ENCODE measurements at places on chromosomes 2 and 18. TPM values are rescaled to one million over a fixed set of nuclear protein-coding genes. Genes with fewer than 3 reads are reported as not detected.

The EGR4 gene
- total RNA-seq: not detected

GRCh38 chr2:172147944-172148650 lies 45.4 kb upstream of the DLX2 start:
- DNase-seq: no peak

The ORC2 gene
- 75.5 TPM for total RNA-seq

GRCh38 chr2:98778151-98778550 lies 47.2 kb upstream of the MGAT4A start:
- DNase-seq: no peak

DNA sequence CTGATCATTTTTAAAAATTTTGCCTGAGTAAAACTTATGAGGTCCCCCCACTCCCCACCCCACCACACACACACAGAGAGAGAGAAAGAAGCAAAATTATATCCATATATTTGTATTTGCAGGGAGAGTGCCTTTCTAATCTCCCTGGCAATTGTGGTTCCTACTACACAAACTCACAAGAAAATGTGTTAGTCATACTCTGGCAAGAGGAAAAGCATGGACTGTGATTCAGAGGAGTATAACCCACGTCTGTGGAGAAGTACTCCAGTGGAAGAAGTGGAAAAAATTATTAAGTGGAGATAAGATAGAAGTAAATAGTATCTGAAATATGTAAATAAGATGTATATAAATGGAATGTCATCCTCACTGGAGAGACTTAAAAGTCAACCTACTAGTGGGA lies 114.0 kb downstream of the DSEL start:
- DNase-seq: no peak

DNA sequence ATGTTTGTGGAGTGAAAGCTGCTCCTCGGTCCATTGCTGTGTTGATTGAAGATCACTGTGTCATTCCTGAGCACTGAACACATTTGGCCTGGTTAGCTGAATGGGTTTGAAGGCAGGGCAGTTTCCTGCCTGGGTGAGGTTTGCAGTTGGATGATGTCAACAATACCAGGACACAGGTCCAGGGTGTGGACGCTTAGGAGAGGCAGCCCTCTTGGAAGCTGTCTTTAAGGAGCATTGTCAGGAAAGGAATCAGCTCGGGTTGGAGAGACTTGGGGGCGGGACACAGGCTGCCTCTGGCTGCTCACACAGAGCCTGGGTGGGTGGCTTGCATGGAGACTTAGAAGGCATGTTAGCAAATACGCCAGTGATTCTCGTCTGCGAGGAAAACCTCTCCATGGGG lies 237.7 kb downstream of the SEPTIN10 start:
- no peak for DNase-seq

- no peak for DNase-seq
These were observed 139.6 kb upstream of the DCC start for GRCh38 chr18:52200406-52200805.

DNA sequence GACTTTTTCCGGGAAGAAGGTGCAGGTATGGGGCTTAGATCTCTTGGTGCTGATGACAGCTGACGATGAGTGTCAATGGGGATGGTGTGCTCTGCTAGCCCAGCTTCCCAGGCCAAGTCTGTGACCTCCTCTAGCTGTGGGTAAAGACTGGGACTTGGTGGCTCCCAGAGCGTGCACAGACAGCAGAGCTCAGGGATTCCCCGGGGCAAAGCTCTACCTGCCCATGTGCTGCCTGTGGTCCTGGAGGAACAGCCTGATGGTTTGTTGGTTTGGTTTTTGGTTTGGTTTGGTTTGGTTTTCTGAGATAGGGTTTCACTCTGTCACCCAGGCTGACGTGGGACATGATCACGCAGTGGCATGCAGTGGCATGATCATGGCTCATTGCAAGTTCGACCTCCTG lies 19.2 kb downstream of the ATP6V1B1 start:
- DNase-seq: no peak

The UBXN2A gene
- 12.3 TPM for total RNA-seq

- DNase-seq: no peak
These were observed 386.9 kb downstream of the FIGN start for GRCh38 chr2:163348857-163349380.

- DNase-seq: no peak
These were observed 181.9 kb downstream of the MREG start for GRCh38 chr2:215831296-215831913.

The MALL gene
- not detected for total RNA-seq

DNA sequence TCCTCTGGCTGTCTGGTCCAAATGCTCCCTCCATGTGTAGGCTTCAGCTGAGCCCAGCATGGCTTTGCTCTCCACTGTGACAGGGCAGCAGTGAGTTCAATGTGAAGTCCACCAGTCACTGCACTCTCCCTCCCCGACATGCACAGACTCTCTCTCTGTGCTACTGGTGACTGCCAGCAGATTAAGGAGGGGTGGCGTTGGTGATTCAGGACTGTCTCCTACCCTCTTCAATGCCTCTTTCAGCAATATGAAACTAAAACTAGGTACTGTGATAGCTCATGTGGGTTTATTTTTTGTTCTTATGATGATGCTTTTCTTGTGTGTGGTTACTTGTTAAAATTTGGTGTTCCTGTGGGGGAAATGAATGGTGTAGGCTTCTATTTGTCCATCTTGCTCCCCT lies 201.0 kb upstream of the RBMS1 start:
- no peak for DNase-seq

- DNase-seq: no peak
These were observed 101.2 kb downstream of the SETBP1 start for GRCh38 chr18:44781886-44782285.

The DES gene
- total RNA-seq: not detected

GRCh38 chr2:137187216-137187615 lies 421.9 kb downstream of the THSD7B start:
- DNase-seq: no peak

The ALLC gene
- total RNA-seq: not detected

- no peak for DNase-seq
These were observed 96.8 kb downstream of the MSH2 start for GRCh38 chr2:47499621-47500309.

DNA sequence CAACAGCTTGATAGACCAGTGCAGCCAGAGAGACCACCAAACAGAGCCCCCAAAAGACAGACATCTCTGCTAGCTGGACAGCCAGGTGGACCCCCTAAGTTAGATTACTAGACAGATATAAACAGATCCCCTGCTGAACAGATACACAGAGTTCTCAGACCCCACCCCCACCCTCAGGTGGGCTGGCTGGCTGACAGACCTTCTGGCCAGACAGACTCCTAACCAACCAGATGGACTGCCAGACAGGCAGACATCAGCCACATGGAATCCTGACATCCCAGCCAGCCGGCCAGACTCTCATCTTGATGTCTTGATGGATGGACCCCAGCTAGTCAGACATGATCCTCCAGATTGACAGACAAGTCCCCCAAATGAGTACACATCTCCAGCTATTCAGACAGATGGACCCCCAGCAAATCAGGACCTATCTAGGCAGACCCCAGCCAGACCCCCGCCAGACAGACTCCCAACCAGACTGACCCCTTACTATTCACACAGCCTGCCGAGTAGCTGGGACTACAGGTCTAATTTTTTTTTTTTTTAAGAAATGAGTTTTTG lies 18.0 kb downstream of the PTPN18 start:
- no peak for DNase-seq

DNA sequence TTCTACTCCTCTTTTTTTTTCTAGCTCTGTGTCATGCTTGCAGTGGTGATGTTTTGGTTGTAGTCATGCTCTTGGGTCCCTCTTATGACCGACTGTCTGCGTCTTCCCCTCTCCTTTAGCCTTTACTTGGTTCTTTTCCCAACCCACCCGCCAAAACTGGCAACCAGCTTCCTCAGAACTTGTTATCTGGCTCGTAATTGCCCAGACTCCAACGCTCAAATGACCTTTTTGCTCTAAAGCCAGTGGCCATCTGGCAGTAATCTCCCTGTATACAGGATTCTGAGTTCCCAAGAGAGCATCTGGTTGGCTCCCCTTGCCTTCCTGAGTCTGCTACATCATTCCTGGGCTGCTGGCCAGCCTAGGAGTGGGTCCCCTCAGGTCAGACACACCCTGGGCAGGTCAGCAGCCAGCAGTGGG lies 147.2 kb downstream of the MGAT5 start:
- DNase-seq: no peak

DNA sequence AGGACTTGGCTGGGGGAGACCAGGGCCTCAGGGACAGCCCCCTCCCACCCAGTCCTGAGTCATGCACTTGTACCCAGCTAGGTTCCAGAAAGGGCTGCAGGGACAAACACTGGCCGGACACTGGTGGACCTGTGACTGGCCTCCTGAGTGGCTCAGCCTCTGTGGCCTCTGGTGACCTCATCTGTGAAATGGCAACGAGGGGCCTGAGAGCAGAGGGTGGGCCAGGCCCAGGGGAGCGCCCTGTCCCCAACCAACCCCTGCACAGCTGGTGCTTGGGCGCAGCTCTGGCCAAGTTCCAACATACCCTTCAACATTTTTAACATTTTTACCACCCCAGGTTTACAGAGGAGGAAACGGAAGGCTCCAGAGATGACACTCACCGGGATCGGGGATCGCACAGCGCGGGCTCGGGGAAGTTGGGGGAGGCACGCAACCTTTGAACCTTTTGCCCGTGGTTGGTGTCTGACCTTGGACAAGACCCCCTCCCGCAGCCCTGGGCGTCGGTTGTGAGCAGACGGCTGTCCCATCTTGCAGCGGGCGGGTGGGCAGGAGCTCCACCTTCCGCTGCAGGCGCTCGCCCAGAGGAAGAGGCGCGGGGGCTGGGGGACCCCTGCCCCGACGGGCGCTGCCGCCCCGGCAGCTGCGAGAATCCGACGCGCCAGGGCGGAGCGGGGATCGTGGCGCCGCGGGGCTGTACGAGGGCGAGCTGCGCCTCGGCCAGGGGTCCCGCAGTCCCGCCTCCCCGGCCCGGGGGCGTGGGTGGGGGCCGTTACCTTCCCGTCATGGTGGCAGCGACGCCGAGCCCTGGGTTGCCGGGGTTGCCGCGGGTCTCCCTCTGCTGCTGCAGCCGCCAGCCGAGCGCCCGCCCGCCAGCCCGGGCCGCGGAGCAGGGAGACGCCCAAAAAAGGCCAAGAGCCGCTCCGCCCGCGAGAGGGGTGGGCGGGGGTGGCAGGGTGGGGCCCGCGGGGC lies 805 bp downstream of the LIMS2 start:
- no peak for DNase-seq

DNA sequence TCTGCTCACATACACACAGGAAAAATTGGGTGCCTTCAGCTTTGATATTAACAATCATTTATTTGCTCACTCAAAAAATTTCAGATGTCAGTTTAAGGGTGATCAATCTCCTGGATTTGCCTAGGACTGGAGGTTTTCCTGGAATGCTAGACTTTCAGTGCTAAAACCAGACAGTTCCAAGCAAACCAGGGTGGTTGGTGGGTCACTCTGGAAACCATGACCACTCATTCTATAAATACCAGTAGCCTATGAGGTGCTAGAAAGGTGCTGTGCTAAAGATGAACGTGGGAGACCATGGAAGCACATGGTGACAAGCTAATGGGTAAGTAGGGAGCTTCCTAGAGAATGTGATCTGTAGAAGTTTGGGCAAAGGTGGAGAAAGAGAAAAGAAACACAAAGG lies 25.4 kb upstream of the STPG4 start:
- DNase-seq: no peak

The NT5DC4 gene
- not detected for total RNA-seq

DNA sequence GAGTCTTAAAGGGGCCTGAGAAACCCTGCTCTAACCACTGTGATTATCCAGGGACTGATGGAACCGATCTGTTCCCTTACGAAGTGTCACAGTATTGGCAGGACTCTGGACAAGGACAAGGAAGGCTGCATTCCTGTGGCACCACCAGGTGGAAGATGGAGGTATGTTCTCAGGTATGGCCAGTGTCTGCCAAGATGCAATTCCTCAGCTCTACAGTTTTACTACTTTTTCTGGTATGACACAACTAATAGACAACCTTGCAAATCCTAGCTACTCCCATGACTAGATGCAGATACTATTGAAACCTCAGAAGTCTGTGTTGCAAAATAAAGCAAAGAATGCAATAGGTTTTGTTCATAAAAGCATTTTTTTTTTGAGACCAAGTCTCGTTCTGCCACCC lies 14.6 kb downstream of the RAB31 start:
- DNase-seq: no peak

The FRZB gene
- total RNA-seq: not detected

GRCh38 chr2:223635080-223635479 lies 32.9 kb upstream of the SCG2 start:
- no peak for DNase-seq

DNA sequence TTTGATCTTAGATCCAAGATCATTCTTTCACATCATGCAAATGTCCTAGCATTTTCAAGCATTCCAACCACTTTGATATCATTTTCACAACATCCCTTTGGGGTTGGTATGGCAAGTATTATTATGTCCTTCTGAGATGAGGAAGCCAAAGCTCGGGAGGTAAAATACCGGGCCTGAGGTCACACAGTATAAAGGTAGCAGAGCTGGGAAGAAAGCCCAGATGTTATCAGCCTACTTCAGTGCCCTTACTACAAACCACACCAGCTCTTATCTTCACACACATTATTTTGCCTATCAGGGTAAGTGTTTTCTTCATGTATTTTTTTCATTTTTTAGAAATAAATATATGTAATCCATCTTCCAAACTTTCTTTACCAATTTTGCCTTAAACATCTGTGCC lies 4.2 kb upstream of the B4GALT6 start:
- DNase-seq: no peak

The CD207 gene
- total RNA-seq: 0.27 TPM

- no peak for DNase-seq
These were observed 26.5 kb downstream of the LYPD6B start for GRCh38 chr2:149064856-149065630.

DNA sequence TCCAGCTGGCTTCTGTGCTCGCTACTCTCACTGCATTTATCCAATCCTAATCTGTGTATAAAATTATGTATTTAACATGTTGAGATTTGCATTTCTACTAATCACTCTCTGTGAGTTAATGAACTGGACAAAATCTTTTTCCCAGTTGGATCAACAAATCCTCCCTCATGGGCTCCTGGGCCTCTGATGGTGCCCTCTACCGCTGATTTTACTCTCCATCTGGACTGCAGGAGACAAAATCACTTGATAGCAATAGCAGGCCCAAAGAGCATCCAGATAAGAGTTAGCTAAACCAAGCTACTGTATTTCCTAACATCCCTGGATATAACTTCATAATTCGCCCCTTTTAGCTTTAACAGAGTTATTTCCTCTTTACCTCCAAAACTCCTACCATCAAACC lies 14.4 kb downstream of the REG3G start:
- DNase-seq: no peak

DNA sequence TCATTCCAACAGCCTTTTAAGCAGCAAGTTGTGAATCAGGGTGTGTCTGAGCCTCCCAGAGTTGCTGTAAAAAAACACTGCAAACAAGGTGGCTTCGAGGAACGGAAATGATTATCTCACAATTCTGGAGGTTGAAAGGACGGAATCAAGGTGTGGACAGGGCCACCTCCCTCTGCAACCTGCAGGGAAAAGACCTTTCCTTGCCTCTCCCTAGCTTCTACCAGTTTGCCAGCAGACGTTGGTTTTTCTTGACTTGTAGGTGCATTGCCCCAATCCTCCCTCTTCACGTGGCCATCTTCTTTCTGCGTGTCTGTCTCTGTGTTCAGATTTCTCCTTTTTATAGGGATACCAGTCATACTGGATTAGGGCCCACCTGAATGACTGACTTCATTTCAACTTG lies 24.8 kb upstream of the TMEM131 start:
- no peak for DNase-seq
